ENCODE measurements at places on chromosomes 5 and 9.

DNA sequence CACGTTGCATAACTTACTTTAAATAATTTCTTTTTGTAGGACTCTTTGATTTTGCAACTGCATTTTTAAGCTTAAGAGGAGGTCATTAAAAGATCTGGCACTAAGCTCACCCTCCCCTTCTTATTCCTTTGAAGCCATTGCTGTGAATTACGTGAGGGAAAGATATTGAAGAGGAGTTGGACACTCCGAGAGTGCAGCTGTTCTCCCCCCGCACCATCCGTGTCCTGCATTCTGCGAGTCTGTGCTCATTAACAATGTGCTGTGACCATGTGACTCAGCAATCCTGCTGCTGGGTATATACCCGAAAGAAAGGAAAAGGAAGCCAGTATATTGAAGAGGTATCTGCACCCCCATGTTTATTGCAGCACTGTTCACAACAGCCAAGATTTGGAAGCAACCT, 40.0 kb downstream of the NXNL2 start:
- DNase-seq, result no peak

GRCh38 chr5:39547553-39548154, 122.9 kb upstream of the DAB2 start:
- DNase-seq, result no peak

DNA sequence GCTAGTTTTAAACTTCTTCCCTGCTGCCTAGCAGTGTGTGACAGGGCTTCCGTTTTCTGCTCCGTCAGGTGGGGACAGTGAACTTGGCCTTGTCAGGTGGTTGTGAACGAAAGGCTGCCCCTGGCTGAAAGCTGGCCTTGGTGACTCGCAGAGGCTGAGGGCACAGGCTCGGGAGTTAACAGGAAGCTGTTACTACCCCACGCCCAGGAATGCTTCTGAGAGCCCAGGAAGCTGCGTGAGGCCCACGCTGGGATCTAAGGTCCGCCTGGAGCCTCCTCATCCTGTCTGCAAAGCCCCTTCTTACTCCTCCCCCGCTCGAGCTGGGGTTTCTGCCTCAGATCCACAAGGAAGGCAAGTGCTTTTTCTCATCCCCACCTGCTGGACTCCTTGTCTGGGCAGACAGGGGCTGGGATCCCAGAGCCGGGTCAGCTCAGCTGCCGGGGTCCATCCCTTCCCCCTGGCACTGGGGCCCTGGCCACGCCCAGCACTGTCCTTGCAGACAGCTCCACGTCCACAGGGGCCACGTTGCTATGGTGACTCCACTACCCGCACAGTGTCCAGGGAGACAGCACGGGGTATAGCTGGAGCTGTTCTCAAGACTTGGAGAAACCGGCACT, 124.7 kb upstream of the TBC1D2 start:
- DNase-seq, result no peak

GRCh38 chr9:70951749-70952727, 169.4 kb downstream of the TRPM3 start:
- DNase-seq, result no peak

DNA sequence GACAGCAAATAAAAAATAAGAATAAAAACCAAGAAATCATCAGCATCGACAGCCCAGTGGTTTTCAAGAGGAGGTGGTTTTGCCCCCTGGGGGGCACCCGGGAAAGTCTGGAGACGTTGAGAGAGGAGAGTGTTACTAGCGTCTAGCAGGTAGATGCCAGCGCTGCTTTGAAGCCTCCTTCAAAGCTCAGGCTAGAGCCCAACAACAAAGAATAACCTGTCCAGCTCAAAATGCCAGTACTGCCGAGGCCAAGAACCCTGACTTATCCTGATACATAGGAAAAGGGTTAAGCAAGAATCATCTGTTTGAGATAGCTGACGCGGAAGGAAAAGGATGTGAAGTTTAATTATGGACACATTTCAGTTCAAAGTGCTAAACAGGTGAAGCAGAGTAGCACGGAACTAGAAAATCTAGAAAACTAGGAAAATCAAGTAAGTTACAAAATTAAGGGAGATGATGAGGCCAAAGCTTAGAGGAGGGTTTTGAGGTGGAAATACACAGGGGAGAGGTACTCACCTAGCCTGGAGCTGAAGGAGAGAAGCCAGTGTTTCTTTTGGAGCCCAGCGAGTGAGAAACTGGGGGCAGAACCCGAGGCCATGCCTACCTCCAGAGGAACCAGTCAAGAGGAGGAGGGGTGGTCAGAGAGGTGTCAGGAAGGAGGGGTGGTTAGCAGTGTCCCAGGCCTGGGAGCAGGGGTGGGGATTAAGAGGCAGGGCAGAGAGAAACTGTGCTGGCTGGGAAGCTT, 121.0 kb upstream of the RETREG1 start:
- no peak for DNase-seq

DNA sequence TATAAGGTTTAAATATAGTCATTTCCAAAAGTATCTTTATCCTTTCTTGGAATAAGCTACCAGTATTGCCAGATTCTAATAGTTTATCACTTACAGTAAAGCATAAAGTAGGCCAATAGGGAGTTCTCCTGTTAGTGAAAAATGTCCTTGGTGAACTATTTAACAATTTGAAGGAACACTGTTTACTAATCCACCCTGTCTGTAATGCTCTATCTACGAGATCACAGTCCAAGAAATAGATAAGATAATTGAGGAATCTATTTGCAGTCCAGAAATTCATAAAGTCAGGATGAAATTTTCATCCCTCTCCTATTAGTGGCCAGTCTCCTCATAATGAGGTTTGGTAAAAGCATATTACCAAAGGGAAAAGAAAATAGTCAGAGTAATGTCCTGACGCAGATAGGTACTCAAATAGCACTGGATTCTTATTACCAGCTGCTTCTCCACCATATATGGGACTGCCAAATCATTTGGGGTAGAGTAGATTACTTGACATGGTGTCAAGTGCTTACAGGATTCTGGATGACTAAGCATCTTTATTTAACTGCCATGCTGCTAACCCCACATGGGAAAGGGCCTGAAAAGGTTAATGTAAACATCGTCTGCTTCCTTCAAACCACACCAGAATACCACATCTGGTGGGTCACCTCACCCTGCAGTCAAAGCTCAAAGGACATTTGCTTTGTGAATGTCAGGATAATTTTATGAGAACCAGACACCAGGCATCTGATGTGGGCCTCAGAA, 808.1 kb downstream of the EFNA5 start:
- no peak for DNase-seq

DNA sequence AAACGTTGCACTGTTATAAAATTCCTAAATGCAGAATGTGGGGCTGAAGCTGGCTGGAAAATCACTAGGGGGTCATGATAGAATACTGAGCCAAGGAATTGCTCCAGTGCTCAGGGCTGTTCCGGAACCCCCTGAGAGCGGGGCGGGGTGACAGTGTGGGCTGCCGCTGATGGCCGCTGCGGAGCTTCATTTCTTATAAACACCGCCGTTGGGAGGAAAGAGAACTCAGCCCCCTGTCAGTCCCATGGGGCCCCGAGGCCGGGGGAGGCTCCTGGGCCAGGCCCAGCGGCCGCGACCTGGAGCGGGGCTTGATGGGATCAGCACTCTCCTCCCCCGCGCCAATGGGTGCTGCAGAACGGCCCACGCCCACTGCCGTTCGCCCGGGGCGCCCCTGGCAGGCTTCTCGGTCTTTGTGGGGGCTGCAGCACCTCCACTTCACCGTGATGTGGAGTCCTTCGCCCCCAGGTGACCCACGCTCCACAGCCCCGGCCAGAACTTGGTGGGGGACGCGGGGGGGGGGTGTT, 5.2 kb upstream of the IRF1 start:
- no peak for DNase-seq

GRCh38 chr9:20048437-20048836, 259.6 kb upstream of the SLC24A2 start:
- DNase-seq, result no peak

- no peak for DNase-seq
Observed at GRCh38 chr5:98844865-98845264, 71.4 kb downstream of the RGMB start.

GRCh38 chr9:86765746-86766430, 181.4 kb downstream of the GAS1 start:
- no peak for DNase-seq

GRCh38 chr5:91141642-91142041, 241.5 kb downstream of the ARRDC3 start:
- DNase-seq, result no peak

GRCh38 chr5:851553-851952, 767 bp upstream of the ZDHHC11 start:
- DNase-seq, result no peak

GRCh38 chr5:38607396-38607795, 51.0 kb upstream of the LIFR start:
- no peak for DNase-seq

DNA sequence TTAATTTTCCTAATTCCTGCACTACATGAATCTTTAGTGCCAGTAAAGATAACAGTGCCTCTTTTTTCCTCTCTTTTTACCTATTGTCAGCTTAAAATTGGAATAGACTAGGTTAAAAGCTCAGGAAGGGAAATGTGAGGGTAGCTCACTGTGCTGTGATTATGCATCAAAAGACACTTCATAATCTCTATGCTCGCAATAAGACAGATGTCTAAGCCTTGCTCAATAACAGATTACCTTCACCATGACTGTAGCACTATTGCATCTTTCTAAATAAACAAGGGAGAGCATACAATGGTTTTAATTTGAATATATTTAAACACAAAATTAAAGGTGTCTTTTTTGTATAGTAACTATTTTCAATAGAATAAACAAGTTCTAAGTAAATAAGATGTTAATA, 130.1 kb downstream of the FBN2 start:
- no peak for DNase-seq

- no peak for DNase-seq
Observed at GRCh38 chr9:38096238-38096805, 27.3 kb upstream of the SHB start.

DNA sequence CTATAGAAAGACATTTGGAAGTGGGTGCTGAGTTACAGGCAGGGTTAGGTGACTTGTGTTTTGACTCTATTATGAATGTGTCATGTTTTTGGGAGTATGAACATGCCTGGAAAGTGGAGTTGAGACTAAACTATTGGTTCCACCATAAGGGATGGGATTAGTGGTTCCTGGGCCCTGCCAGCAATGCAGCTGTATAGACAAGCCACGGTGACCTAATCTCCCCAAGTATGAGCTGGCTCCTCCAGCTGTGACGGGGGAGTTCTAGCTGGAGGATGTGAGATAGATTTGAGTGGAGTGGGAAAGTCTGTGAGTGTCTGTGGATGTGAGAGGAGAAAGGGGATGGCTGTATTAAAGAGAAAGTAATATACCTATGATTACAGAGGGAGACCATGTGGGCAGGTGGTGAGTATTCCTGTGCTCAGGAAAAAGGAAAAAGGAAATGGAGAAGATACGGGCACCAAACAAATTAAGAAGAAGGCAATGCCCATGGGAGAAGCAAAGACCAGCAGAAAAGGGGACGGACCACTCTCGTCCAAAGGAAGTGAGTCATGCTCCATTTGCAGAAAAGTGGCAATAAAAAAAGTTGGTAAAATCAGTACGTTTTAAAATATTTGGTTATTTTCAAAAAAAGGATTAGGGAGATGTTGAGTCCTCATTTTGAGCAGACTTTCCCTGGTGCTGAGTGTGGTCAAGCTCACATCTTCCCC, 48.3 kb upstream of the ICE1 start:
- DNase-seq, result no peak

- DNase-seq, result no peak
Observed at GRCh38 chr9:119861842-119862241, 492.6 kb upstream of the BRINP1 start.

- no peak for DNase-seq
Observed at GRCh38 chr9:138022121-138022741, 144.6 kb downstream of the CACNA1B start.

GRCh38 chr9:133597316-133597957, 11.8 kb downstream of the FAM163B start:
- DNase-seq, result no peak

DNA sequence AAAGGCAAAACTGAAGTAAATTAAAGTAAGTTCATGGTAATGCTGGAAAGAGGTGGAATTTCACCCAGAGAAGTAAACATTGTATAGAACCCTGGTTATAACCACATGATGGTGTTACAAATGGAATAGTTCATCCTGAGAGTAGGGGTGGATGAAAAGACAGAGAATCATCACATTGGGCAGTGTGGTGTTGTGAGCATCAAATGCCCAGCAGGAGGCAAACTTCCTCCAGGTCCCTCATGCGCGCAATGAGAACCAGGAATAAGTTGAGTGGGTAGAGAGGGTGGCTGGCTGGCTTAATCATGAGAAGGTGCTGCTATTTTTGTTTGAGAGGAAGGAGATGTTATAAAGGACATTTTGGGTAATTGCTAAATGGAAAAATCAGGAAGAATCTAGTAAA, 163.3 kb upstream of the HMHB1 start:
- DNase-seq, result no peak

DNA sequence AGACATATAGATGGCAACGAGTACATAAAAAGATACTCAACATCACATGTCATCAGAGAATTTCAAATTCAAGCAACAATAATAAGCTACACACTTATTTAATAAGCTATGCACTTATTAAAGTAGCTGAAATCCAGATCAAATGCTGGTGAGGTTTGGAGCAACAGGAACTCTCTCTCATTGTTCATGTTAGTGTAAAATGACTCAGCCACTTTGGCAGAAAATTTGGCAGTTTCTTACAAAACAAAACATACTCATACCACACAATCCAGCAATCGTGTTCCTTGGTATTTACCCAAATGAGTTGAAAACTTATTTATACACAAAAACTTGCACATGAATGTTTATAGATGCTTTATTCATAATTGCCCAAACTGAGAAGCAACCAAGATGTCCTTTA, 131.5 kb upstream of the NFIL3 start:
- no peak for DNase-seq

- DNase-seq, result no peak
Observed at GRCh38 chr9:113289091-113289490, 13.6 kb downstream of the PRPF4 start.

DNA sequence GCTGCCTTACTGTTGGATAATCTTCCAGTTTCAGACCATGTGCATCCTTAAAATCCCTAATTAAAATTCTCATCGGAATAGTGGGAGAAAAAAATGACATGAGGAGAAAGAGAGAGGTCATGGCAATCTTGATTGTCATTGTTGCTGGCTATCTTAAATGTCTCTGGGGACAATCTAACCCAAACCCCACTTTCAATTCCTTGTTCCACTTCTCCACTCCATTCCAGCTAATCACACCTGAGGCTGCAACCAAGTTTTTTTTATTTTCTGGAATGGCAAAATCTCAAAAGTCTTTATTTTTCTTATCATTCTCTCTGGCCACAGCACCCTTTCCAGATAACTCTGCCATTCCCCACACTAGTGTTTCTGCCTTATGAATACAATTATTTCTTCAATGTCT, 171.9 kb upstream of the RASA1 start:
- no peak for DNase-seq

DNA sequence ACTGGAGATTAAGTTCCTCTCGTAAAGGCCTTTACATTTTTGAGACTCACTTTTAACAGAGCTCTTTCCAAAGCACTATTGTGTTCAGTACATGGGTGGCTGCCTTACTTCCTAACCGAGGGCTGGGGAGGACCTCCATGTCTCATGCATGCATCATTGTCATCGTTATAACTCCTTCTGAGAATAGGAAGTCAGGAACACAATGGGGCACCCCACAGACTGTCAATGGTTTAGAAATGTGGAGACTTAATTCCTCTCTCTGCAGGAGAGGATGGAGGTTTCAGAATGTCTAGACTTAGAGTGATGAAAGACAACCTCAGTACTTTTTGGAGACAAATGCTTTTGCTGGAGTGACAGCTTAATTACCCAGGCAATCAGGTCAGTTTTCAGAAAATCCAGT, 83.9 kb downstream of the PRLR start:
- no peak for DNase-seq

GRCh38 chr5:59286510-59286909, 607.0 kb downstream of the PDE4D start:
- DNase-seq, result no peak

GRCh38 chr5:53917826-53918225, 357.4 kb downstream of the NDUFS4 start:
- no peak for DNase-seq
